ENCODE measurements at places on chromosomes 5 and 9.

- H3K27me3 ChIP-seq = no peaks in the 10 kb centered on the region
- no peak overlapping the region for H3K4me3 ChIP-seq
- H3K4me1 ChIP-seq = peaks cover 15% of the 10 kb centered on the region
- no peak for DNase-seq
These were observed 92.6 kb downstream of the C9orf152 start for GRCh38 chr9:110115341-110115820.

- DNase-seq = no peak
- peaks cover 4% of the 10 kb centered on the region for H3K4me1 ChIP-seq
- H3K27me3 ChIP-seq = no peaks in the 10 kb centered on the region
- no peak overlapping the region for H3K27ac ChIP-seq
- no peaks in the 10 kb centered on the region for H3K36me3 ChIP-seq
- H3K4me3 ChIP-seq = no peak overlapping the region
These were observed 37.7 kb upstream of the STXBP1 start for GRCh38 chr9:127574072-127574993.

- no peak for DNase-seq
- H3K4me3 ChIP-seq = no peak overlapping the region
- no peaks in the 10 kb centered on the region for H3K27me3 ChIP-seq
- no peak overlapping the region for H3K27ac ChIP-seq
These were observed 12.0 kb downstream of the RUSC2 start for GRCh38 chr9:35501946-35502345.

DNA sequence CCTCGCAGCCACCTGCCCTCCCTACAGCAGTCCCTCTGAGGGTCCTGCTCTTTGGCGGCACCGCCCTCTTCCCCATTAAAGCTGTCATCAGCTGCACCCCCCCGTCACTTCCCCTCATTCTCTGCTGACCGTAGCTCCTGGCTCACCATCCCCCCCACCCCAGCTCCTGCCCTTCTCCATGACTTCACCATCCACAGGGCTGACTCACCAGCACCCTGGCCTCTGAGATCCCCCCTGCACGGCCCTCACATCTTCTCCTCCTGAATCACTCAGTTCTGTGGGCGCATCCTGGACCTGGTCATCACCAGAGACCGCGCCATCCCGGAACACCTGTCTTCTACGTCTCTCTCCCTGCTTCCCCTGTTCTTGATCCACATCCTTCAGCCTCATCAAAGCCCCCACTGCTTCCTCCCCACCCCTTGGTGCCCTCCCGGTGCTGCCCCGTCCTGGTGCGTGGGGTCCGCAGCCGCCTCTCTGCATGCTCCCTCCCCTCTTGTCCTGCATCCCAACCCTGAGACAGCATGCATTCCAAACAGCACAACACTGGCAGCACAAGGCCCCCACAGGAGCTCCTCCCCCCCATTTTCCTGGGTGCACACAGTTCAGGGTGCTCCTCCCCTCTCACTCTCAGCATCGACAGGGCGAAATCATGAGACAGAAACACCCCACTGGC is 12.9 kb downstream of the FLT4 start:
- H3K36me3 ChIP-seq = no peaks in the 10 kb centered on the region
- no peak overlapping the region for H3K27ac ChIP-seq
- DNase-seq = no peak
- H3K4me1 ChIP-seq = no peaks in the 10 kb centered on the region

DNA sequence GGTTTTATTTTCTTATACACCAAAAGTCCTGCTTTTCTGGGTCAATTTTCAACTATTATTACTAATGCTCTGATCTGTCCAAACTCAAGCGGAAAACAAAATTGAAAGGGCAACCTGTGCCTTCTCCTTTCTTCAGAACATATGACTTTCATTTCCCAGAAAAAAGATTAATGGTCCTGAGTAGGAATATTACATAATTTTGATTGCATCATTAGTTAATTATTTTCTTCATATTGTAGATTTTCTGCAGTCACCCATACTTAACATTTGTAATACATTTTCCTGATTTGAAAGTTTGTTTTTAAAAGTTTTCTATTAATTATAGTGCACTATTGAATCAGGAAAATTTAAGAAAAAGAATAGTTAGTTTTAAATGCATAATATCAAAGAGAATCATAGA is 1.7 kb upstream of the PCDHB8 start:
- H3K4me3 ChIP-seq = no peak overlapping the region
- no peaks in the 10 kb centered on the region for H3K27me3 ChIP-seq
- peaks cover 6% of the 10 kb centered on the region for H3K4me1 ChIP-seq
- DNase-seq = no peak
- no peak overlapping the region for H3K27ac ChIP-seq

- no peaks in the 10 kb centered on the region for H3K36me3 ChIP-seq
- no peak overlapping the region for H3K27ac ChIP-seq
- DNase-seq = no peak
- H3K4me3 ChIP-seq = no peak overlapping the region
- H3K27me3 ChIP-seq = no peaks in the 10 kb centered on the region
These were observed 96.2 kb upstream of the PRDM9 start for GRCh38 chr5:23411200-23411599.

GRCh38 chr9:108521063-108521590 is 334.7 kb downstream of the ACTL7B start:
- no peak overlapping the region for H3K27ac ChIP-seq
- no peaks in the 10 kb centered on the region for H3K27me3 ChIP-seq
- no peaks in the 10 kb centered on the region for H3K4me1 ChIP-seq
- H3K36me3 ChIP-seq = no peaks in the 10 kb centered on the region
- DNase-seq = no peak

DNA sequence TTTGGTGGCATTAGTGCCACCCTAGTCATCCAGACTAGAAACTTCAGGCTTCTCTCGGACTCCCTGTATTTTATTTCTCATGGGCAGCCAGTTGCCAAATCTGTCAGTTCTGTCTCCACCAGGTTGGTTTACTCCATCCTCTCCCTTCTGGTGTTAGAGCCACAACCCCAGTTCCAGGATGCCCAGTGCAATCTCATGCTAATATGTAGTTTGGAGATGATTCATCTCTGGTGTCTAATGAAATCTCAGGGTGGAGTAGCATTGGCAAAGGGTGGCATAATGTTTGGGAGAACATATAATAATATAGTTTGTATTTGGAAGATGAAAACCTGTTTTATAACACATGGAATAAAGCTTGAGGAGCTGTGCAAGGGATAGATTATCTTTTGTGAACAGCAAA is 30.2 kb downstream of the SLC46A2 start:
- H3K36me3 ChIP-seq = no peaks in the 10 kb centered on the region
- no peaks in the 10 kb centered on the region for H3K27me3 ChIP-seq
- H3K27ac ChIP-seq = peak overlapping the region; percentile 95
- DNase-seq = no peak
- peak overlapping the region; percentile 43 for H3K4me3 ChIP-seq

- no peaks in the 10 kb centered on the region for H3K27me3 ChIP-seq
- H3K4me3 ChIP-seq = no peak overlapping the region
- H3K36me3 ChIP-seq = no peaks in the 10 kb centered on the region
- no peak overlapping the region for H3K27ac ChIP-seq
- no peak for DNase-seq
These were observed 18.4 kb downstream of the ZDHHC11B start for GRCh38 chr5:765948-766631.

- no peak for DNase-seq
- no peak overlapping the region for H3K4me3 ChIP-seq
- H3K36me3 ChIP-seq = no peaks in the 10 kb centered on the region
- no peaks in the 10 kb centered on the region for H3K27me3 ChIP-seq
- H3K27ac ChIP-seq = no peak overlapping the region
These were observed 341.4 kb downstream of the RAB3C start for GRCh38 chr5:58924306-58924705.

- no peak overlapping the region for H3K27ac ChIP-seq
- H3K27me3 ChIP-seq = no peaks in the 10 kb centered on the region
- peaks cover under 1% of the 10 kb centered on the region for H3K4me1 ChIP-seq
- DNase-seq = no peak
- H3K36me3 ChIP-seq = no peaks in the 10 kb centered on the region
These were observed 125.1 kb downstream of the TEX10 start for GRCh38 chr9:100227636-100228035.

GRCh38 chr5:34064656-34065055 is 21.6 kb upstream of the C1QTNF3 start:
- no peak for DNase-seq
- H3K4me3 ChIP-seq = no peak overlapping the region
- no peaks in the 10 kb centered on the region for H3K4me1 ChIP-seq
- H3K27ac ChIP-seq = no peak overlapping the region
- no peaks in the 10 kb centered on the region for H3K27me3 ChIP-seq

DNA sequence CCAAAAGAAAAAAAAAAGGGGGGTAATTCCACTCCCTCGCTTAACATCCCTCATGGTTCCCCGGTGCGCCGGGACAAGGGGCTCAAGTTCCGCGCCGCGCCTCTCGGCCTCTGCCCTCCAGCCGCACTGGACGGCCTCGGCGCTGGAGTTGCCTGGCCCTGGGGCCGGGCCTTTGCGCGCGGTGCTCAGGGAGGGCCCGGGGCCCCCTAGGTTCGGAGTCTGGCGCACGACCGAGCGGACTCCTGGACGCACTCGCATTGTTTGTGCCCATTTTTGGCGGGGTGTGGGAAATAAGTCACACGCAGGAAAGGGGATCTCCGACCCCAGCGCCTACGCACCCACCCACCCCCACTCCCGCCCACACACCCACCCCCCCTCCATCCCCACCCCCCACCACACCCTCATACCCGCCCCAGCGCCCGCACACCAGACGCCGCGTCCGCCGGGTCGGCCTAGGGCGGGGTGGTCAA is 381 bp downstream of the MED22 start:
- H3K27ac ChIP-seq = 0 out of 2 replicates have a peak overlapping the region, but pooled peaks have one; percentile 29
- peak overlapping the region; percentile 100 for H3K4me3 ChIP-seq
- H3K4me1 ChIP-seq = peaks cover 32% of the 10 kb centered on the region
- H3K27me3 ChIP-seq = no peaks in the 10 kb centered on the region
- H3K36me3 ChIP-seq = peaks cover 41% of the 10 kb centered on the region
- DNase-seq = peak; percentile 73

DNA sequence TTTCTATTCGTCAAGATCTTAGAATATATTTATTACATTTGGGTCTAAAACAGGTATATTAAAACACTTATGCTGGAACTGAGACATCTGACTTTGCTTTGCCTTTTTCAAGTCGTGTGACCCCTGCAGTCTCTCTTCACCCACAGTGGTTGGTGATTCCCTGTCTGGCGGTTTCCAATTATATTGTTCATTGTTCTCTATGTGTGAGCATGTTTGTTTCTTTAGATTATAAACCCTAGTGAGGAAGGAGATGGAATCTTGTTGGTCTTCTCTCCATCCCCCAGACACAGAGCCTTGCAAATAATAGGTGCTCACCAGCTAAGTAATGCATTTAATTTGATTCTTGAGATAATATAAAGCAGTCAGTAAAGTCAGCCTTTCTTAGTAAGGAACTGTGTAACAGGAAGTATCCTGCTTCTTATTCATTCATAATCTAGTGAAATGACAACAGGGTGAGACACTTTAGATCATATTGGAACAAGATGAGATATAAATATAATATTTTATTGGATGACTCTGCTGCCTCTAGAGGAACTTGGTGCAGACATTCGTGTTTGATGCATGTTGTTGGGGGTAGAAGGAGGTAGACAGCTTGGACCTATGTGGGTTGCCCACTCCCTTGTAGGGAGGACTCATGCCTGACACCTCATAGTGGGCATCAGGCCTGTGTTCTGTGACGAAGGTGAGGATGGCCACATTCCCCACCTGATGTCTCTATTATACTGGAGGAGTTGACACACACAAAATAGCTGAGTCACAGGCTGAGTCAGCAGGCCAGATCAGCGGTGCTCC is 88.1 kb downstream of the FGF1 start:
- no peaks in the 10 kb centered on the region for H3K4me1 ChIP-seq
- H3K27me3 ChIP-seq = no peaks in the 10 kb centered on the region
- no peak for DNase-seq
- no peak overlapping the region for H3K27ac ChIP-seq

GRCh38 chr5:135641319-135641718 is 62.5 kb upstream of the CXCL14 start:
- H3K4me1 ChIP-seq = no peaks in the 10 kb centered on the region
- DNase-seq = no peak
- H3K36me3 ChIP-seq = no peaks in the 10 kb centered on the region

- H3K4me1 ChIP-seq = peaks cover 3% of the 10 kb centered on the region
- H3K36me3 ChIP-seq = no peaks in the 10 kb centered on the region
- H3K4me3 ChIP-seq = no peak overlapping the region
- H3K27me3 ChIP-seq = no peaks in the 10 kb centered on the region
These were observed 23.2 kb downstream of the GLRX start for GRCh38 chr5:95799191-95799835.

DNA sequence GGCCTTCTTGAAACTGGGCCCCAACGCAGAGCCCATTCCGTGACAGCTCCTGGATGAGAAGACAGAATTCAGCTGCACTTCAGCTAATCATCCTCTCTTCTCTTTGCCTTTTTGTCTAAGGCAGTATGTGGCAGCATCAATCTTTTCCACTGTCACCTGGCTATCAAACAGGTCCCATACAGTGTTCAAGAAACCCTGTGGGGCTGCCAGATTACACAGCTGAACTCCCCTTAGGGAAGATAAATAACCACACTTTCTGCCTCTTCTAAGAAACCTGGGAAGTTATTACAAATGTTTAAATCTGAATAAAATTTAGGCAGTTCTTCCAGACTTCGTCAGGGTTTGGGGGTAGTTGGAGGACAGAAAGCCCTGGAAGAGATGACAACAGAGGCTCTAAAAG is 61.0 kb downstream of the SPEF2 start:
- H3K4me3 ChIP-seq = no peak overlapping the region
- no peaks in the 10 kb centered on the region for H3K36me3 ChIP-seq
- no peak for DNase-seq
- H3K4me1 ChIP-seq = no peaks in the 10 kb centered on the region
- no peak overlapping the region for H3K27ac ChIP-seq

DNA sequence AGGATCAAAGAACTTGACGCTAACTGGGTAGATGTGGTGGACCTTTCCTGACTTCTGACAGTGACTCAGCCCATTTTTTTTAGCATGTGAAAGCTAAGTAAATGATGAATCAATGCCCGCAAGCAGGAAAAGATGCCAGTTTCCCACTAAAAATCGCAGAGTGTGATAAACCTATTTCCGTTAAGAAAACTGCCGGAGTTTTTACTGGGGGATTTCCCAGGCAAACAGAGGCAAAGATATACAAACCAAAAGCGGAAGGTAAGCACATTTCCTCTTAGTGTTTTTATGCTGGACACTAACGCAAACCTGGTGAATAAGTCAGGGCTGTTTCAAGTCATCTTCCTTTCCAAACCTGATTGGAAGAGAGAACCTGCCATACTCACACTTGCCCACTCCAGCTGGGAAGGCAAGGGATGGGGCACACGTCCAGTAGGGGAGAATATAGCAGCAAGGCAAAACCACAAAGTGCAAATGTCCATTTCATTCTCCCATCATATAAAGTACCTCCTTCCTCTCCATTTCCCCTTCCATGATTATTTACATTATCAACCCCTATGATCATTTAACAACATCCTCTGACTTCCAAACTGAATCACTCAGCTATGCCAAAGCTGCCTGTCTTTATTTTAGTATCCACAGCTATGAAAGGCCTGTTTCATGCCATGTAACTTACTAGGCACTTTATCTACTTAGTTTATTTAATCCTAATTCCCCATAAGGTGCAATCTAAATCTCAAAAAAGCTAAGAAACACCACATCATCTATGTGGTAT is 349.7 kb upstream of the RFX3 start:
- no peak overlapping the region for H3K27ac ChIP-seq
- no peak overlapping the region for H3K4me3 ChIP-seq
- H3K36me3 ChIP-seq = no peaks in the 10 kb centered on the region
- no peak for DNase-seq
- H3K27me3 ChIP-seq = no peaks in the 10 kb centered on the region
